ENCODE measurements at places on chromosomes 1 and 21. TPM values are rescaled to one million over a fixed set of nuclear protein-coding genes. Genes with fewer than 3 reads are reported as not detected.

Gene CRP
- not detected for total RNA-seq

Gene CFHR2
- total RNA-seq = not detected

Gene TIAM1
- total RNA-seq = 38.5 TPM

Gene KCNA3
- total RNA-seq = 15.5 TPM

Gene AIRE
- total RNA-seq = not detected

Gene LCE1D
- total RNA-seq = not detected

Gene PGBD5
- not detected for total RNA-seq
